ENCODE measurements at places on chromosomes 16 and 17.

DNA sequence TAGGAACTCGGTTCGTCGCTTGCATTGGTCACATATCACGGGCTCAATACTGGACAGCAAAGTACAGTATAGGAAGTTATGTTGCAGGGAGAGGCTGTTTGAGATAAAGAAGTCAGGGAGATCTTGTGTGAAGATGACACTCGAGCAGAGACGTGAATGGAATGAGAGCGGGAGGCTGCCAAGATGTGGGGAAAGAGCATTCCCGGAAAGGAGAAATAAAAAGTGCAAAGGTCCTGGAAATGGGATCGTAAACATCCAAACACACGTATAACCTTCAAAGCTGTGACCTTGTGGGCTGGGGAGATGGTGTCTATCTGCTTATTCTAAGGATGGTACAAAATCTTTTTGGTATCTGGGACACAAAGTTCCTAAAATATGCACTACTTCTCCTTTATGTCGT is 43.0 kb upstream of the MYOCD start:
- DNase-seq: no peak

GRCh38 chr17:1820528-1821252 is 9.0 kb downstream of the SMYD4 start:
- no peak for DNase-seq

DNA sequence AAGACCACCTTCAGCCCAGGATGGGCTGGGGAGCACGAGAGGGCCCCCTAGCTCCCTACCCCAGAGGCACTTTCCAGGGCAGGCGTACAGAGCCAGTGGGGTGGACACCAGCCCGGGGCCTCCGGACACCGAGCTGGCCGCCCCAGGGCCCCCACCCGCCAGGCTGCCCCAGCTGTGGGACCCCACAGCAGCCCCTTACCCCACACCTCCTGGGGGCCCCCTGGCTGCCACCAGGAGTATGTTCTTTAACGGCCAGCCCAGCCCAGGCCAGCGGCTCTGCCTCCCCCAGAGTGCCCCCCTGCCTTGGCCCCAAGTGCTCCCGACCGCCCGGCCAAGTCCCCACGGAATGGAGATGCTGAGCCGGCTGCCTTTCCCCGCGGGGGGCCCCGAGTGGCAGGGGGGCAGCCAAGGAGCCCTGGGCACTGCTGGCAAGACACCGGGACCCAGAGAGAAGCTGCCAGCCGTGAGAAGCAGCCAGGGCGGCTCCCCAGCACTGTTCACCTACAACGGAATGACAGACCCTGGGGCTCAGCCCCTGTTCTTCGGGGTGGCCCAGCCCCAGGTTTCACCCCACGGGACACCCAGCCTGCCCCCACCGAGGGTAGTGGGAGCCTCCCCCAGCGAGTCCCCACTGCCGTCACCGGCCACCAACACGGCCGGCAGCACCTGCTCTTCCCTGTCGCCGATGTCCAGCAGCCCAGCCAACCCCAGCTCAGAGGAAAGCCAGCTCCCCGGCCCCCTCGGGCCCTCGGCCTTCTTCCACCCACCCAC is 24.3 kb upstream of the ZFPM1 start:
- no peak for DNase-seq

DNA sequence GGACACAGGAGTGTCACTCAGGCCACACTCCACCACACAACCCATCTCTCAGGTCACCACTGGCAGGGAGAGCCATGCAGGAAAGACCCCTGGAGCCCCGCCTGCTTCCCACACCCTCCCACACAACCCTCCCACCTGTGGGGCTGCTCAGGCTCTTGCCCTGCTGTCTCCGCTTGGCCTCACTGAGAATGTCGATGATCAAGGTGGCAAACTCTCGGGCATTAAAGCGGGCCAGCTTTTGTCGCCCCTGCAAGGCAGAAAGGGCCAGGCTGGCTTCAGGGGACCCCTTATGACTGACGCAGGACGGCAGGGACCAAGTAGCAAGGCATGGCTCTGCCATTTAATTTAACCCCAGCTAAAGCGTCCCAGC is 8.5 kb downstream of the TP53I13 start:
- no peak for DNase-seq

DNA sequence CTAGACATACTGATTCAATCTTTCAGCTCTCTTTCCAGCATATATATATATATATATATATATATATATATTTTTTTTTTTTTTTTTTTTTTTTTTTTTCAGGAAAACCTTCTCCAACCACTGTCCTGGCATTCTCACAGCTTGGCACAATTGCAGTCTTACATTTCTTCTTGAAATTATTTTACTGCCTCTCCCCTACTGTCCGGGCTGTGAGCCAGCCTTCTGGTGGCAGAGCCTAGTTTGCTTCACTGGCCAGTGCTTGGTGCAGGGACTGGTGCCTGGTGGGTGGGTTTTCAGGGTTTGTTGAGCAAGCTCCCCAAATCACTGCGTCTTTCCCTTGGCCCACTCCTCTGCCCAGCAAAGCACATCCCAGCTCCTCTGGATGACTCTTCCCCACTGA is 28.5 kb downstream of the PRSS54 start:
- no peak for DNase-seq

- no peak for DNase-seq
Measured at GRCh38 chr17:56863974-56864373, 30.0 kb downstream of the DGKE start.

DNA sequence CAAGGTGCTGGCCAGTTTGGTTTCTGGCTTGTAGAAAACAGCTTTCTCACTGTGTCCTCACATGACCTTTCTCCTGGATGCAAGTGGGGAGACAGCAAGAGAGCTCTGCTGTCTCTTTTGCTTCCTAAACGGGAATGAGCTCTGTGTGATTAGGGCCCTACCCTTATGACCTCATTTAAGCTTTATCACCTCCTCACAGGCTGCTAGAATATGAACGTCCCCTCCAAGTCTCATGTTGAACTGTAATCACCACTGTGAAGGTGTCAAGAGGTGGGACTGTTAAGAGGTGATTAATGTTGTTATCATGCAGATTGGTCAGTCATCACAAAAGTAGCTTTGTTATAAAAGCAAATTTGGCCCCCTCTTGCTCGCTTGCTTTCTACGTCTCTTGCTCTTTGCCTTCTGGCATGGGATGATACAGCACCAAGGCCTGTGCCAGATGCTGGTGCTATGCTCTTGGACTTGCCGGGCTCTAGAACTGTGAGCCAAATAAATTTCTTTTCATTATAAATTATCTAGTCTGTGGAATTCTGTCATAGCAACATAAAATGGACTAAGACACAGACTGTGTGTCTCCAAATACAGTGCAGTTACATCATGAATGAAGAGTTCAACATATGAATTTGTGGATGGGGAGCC is 14.8 kb upstream of the POLR3E start:
- DNase-seq: no peak

DNA sequence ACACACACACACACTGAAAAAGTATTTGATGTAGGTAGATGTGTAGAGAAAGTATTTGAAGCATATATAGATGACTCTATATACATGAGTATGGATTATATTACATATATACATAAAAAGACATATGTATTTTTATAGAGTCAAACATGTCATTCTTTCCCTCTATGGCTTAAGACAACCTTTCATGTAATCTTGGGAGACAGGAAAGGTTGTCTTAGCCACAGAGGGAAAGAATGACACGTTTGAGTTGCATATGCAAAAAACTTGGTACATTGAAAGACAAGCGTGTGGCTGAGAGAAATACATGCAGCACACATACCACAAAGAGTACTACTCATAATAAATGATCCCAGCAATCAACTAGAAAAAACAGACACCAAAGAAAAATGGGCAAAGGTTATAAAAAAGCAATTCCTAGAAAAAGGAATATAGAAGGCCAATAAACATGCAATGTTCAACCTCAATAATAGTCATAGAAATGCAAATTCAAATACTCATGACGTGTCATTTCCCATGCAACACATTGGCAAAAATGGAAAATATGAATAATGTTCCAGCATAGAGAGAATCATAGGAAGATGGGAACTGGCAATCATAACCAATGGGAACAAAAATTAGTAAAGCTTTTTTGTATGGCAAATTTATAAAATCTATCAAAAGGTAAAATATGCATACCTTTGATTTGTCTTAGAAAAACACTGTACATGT is 69.0 kb downstream of the SPECC1 start:
- no peak for DNase-seq

- DNase-seq: no peak
Measured at GRCh38 chr17:19659366-19660177, 11.0 kb downstream of the ALDH3A2 start.

DNA sequence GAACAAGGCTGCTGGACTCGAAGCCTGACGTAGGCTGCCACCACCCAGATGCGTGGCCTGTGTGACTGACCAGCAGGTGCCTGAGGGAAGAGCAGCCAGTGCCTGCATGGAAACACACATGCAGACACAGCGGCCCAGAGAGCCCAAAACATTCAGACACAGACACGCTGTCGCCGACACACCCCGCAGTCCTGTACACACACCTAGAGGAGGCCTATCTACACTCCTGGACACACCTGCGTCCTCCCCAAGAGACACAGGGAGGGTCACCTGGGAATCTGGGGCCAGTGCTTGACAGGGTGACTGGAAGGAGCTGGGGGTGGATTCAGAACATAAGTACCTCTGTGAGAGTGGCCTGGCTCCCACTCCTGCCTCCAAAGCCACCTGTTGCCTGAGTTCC is 6.1 kb upstream of the TSPOAP1 start:
- no peak for DNase-seq

DNA sequence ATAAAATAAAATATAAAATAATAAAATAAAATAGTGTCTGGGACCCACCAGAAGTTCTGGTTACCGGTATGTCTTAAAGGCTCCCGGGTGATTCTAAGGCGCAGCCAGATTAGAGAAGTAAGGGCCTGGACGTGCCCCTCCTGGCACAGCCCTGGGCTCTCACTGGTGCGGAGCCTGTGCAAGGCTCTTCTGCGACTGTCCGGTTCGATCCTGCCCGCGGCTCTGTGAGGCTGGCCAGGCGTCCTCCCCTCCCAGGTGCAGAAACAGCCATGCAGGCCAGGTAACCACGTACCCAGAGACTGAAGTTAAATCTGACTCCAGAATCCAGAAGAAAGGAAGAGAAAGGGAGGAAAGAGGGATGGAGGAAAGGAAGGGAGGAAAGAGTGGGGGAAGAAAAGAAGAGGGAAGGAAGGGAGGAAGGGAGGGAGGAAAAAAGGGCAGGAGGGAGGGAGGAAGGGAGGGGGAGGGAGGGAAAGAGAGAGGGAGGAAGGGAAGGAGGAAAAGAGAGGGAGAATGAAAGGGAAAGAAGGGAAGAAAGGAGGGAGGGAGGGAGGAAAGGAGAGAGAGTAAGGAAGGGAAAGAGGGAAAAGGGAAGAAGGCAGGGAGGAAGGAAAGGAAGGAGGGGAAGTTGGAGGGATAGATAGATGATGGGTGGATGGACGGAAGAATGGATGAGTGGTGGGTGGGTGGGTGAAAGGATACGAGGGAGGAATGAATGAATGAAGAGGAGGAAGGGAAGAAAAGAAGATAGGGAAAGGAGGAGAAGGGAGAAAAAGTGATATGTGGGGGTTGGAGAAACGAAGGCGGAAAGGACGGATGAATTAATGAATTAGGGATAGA is 42.3 kb downstream of the C16orf82 start:
- DNase-seq: no peak

DNA sequence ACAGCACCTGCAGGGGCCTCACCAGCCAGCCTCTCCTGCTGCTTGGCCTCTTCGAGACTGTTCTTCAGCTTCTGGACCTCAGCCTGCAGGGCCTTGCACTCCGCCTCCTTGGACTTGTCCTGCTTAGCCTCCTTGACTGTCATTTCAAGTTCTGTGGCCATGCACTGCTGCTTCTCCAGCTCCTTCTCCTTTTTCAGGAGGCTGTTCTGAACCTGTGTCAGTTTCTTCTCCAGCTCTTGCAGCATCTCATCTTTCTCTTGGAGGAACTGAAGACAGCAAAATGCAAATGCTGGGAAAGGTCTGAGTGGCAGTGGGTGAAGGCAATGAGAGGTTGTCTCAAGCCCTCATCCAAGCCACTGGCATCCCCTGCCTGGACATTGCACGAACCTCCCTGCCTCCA is 39.1 kb downstream of the DHX38 start:
- no peak for DNase-seq

DNA sequence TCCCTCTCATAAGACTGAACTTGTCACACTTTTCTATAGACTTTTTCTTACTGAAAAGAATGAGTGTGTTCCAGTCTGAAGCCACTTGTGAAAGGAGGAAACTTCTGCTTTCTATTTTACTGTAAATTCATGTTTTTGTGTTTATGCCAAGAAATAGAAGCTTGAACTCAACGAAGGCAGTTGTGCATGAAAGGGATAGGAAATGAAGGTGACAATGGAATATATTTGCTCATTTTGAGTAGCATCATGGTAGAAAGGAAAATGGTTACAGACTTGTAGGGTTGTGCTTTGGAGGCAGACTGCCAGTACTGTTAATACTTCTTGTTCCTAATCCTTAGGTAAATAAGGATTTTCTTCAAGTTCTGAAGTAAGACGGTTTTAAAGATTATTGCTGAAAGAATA is 8.1 kb downstream of the CLTC start:
- no peak for DNase-seq

GRCh38 chr17:39677542-39678339 is 9.5 kb downstream of the PNMT start:
- no peak for DNase-seq

DNA sequence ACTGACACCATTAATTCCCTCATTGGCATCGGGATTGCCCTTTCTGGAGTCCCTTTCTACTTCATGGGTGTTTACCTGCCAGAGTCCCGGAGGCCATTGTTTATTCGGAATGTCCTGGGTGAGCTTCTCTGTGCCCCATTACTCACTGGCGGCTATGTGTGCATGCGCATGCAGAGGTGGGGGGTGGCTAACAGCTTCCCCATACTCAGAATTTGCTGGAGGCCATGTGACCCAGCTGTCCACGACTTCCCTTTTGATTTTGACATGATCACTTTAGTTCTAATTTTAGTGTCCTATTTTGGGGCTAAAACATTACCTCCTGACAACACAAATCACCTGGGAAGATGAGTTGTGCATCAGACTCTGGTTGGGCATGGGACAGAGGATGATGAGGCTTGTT is 14.1 kb downstream of the SLC7A6OS start:
- DNase-seq: no peak

- DNase-seq: no peak
Measured at GRCh38 chr17:74433421-74434121, 1.7 kb downstream of the GPRC5C start.

- DNase-seq: no peak
Measured at GRCh38 chr17:34413443-34414119, 50.5 kb upstream of the CCL1 start.

DNA sequence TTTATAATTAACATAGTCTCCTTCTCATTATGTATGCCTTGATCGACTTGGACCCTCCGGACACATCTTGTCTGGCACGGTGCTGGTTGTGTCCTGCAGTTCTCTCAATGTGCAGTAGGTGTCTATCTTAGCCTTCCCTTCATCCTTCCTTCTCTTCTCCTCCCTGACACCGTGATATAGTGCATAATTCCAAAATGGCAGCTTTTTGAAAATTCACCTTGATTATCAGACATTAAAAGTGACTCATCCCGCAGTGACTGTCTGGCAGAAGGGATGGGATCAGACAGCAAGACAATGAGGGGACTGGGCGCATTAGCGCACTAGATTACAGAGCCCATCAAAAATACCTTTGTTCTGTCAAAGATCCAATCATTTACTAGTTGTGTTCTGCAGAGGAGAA is 70.0 kb upstream of the PMFBP1 start:
- DNase-seq: peak; percentile 64
